ENCODE measurements at places on chromosomes 16 and 17.

DNA sequence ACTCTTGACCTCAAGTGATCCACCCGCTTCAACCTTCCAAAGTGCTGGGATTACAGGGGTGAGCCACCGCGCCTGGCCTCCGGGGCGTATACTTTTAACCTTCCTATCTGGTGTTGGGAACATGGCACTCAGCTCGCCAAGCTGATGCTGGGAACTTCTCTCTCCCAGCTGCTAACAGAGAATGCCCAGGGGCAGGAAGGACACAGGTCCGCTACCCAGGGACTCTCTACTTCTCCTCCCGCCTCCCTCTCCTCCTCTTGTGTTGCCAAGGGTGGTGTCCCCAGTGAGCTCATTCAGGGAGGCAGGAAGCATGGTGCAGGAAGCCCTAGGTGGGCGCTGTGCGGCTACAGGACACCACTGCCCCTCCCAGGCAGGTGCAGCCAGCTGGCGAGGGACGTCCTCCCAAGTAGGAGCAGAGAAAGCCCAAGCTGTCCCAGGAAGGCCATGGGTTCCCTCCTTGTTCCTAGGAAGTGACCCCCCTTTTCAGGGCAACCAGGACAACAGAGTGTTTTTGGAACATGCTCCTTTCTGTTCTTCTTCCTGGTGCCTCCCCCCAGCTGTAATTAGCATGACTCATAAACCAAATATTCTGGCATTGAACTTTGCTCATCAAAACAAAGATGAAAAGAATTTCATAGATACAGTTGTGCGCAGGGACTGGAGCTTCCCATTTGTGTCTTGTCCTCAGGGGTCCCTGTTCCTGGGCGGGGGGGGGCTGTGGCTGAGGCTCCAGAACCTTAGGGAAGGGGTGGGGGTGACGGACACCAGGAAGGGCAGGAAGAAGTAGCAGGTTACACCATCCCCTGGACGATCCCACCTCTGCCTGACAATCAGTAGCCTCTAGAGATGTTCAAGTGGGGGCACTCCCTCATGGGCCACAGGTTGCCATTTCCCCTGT, 2.7 kb downstream of the C1QTNF1 start:
- no peak for DNase-seq

DNA sequence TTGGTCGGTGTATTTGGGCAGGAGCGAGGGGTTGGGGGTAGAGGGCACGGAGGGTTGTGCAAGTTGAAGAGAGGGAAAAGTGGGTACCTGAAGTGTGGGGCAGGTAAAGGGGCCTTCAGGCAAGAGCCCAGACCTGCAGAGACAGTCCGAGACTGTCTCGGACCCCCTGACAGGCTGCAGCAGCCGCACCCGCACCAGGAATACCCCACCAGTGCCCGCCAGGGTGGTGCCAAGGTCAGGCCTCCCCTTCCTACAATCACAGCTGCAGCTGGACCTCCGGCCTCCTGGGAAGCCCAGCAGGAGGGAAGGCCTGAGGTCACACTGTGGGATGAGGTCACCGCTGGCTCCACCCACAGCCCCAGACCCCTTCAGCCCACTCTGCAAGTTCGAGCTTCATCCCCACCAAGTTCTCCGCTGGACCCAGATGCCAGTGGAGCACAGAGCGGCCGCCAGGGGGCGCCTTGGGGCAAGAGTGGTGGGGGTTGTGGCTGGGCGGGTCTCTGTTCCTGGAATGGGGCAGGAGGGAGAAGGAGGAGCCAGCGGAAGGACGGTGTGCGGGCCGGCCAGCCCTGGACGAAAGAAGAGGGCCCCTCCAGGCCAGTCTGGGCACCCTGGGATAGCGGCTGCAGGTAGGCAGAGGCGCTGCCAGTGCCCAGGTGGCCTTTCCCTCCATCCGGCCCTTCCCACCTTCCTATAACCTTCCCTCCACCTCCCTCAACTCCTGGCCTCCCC, at the start of gene HSD3B7:
TSS of gene HSD3B7 (plus strand) at position 539 of the 732 bp plus-strand sequence. CDS start 452 bp downstream, outside the sequence.
- peak; percentile 70 for DNase-seq

DNA sequence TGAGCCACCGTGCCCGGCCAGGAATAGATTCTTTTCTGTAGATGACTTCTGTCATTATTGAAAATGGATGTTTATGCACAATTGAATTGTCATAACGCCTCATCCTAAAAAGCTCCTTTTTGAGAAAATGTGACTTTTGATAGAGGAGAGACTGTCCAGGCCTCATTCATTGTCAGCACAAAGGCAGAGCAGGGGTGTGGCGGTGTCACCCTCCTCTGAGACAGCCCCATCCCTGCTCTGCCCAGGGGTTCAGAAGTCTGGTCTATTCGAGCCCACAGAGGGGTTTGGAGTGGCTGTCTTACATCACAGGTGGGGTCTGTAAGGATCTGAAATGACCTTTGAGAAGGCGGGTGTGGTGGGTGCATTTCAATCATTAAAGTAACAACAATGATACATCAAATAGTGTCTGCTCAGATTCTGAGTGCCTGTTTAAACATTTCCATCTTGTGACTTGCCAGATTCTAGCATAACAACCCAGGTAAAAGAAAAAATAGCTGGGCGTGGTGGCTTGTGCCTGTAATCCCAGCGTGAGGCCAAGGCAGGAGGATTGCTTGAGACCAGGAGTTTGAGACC, 161.0 kb downstream of the SEC14L1 start:
- no peak for DNase-seq

- no peak for DNase-seq
Measured at GRCh38 chr17:79338152-79338551, 263.5 kb downstream of the ENGASE start.

GRCh38 chr17:75853433-75853832, 1.7 kb downstream of the WBP2 start:
- DNase-seq, result no peak

GRCh38 chr17:2885733-2886132, 89.5 kb downstream of the RAP1GAP2 start:
- DNase-seq, result no peak

DNA sequence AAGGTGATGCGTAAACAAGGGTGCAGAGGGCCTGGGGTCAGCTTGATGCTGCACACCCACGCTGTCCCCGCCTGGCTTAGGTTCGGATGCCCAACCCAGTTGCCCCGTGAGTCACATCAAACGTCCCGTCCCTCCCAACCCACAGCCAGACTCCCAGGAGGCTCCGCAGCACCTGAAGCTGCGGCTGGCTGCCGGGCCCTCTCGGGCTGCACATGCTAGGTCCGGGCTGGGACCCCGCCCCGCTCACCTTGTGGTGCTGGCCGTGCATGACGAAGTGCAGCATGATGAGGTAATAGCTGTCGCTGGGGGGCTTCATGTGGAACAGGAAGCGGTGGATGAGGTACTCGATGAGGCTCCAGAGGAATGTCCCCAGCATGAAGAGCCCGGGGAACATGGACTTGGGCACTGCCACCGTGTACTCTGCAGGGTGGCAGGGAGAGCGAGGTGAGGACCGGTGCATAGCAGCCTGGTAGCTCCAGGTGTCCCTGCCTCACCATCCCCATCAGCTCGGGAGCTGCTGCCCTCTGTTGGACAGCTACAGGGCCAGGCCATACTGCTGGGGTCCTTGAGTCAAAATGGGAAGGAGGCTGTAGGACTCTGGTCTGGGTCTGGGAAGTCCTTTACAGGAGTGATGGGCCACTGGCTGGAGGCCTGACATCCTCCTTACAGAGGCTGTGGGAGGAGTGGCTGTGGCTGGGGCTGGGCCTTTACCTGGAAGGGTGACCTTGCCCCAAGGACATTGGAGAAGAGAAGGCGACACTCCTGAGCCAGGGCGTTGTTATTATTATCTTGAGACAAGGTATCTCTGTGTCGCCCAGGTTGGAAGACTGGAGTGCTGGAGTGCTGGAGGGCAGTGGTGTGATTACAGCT, 18.3 kb upstream of the MLKL start:
- no peak for DNase-seq

GRCh38 chr17:8806926-8807550, 7.9 kb upstream of the MFSD6L start:
- no peak for DNase-seq

DNA sequence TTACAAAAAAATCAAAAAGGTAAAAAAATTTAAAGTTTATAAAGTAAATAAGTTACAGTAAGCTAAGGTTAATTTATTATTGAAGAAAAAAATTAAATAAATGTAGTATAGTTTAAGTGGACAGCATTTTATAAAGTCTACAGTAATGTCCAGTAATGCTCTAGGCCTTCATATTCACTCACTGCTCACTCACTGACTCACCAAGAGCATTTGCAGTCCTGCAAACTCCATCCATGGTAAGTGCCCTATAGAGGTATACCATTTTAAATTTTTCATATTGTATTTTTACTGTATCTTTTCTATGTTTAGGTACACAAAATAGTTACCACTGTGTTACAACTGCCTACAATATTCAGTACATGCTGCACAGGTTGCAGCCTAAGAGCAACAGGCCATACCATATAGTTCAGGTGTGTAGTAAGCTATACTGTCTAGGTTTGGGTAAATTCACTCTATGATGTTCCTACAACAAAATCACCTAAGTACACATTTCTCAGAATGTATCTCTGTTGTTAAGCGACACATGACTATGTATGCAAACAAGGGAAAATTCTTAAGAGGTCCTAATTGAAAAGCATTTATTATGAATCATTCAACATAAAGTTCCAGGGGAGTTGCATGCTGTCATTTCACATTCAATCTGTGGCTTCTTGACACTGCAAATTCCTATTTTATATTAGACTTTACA, 92.3 kb downstream of the SPAG9 start:
- no peak for DNase-seq

- no peak for DNase-seq
Measured at GRCh38 chr16:51994597-51994996, 552.3 kb downstream of the TOX3 start.
